ENCODE measurements at places on chromosomes 7 and 10. TPM values are rescaled to one million over a fixed set of nuclear protein-coding genes. Genes with fewer than 3 reads are reported as not detected.

The CYP3A4 gene
- not detected for total RNA-seq

The ARL3 gene
- 6.8 TPM for total RNA-seq

The PNLIPRP3 gene
- total RNA-seq: not detected

The PSD gene
- 9.9 TPM for total RNA-seq

The LRGUK gene
- not detected for total RNA-seq

The COL1A2 gene
- total RNA-seq: 10.2 TPM

Measured in activated T-helper 1 cell treated with anti-CD3 and anti-CD28 coated beads, Interleukin-12 subunit alpha, Interleukin-12 subunit beta, Interleukin-2, Interleukin-4 antibody, amounts not matched to agents 30 ng/mL and 10 ng/mL and 1 ng/mL, durations not matched to agents 14 hours and 24 hours and 36 hours (primary cell).